Hepatocyte (in vitro differentiated cells): ENCODE measurements at places on chromosomes 11 and 22.

DNA sequence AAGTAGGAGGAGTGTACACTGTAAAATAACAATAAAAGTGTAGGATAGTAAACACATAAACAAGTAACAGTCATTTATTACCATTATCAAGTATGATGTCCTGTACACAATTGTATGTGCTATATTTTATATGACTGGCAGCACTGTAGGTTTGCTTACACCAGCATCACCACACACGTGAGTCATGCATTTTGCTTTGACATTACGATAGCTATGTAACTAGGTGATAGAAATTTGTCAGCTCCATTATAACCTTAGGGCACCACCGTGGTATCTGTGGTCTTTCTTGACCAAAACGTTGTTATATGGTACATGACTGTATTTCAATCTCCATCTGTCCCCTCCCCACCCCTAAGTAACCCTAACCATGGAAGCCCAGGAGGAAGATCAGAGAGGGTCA lies 1.1 kb downstream of the DNAL4 start:
- H3K36me3 ChIP-seq, result no peaks in the 10 kb centered on the region
- H3K27me3 ChIP-seq, result peaks cover under 1% of the 10 kb centered on the region
- H3K27ac ChIP-seq, result peak overlapping the region; percentile 64
- DNase-seq, result no peak

- DNase-seq, result no peak
- H3K4me3 ChIP-seq, result no peak overlapping the region
- H3K27ac ChIP-seq, result no peak overlapping the region
- H3K4me1 ChIP-seq, result no peaks in the 10 kb centered on the region
Observed at GRCh38 chr11:121636081-121636799, 183.5 kb upstream of the SORL1-AS1 start.

GRCh38 chr22:19909350-19910179 lies 32.0 kb upstream of the COMT start:
- no peak overlapping the region for H3K27ac ChIP-seq
- peaks cover 16% of the 10 kb centered on the region for H3K4me1 ChIP-seq
- peaks cover 3% of the 10 kb centered on the region for H3K27me3 ChIP-seq
- peak; percentile 91 for DNase-seq
- no peak overlapping the region for H3K4me3 ChIP-seq
- H3K36me3 ChIP-seq, result no peaks in the 10 kb centered on the region

DNA sequence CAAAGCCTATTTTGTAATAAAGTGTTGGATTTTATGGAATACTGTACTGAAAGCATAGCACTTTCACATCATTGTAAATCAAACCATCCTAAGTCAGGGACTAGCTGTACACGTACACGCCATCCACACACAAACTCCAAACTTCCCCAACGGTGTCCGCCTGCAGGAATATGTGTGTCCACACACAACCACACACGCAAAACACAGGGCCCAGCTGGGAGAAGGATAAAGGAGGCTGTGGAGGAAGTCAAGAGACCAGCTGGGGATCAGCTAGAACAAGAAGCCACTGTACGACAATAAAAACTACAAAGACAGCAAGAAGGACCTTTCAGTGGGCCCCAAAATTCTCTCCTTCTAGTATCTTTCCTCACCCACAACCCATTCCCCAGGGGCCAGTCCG lies 1.6 kb downstream of the TRIM29 start:
- H3K4me3 ChIP-seq, result no peak overlapping the region
- no peak for DNase-seq

- no peak overlapping the region for H3K27ac ChIP-seq
- no peak overlapping the region for H3K4me3 ChIP-seq
- DNase-seq, result no peak
- H3K36me3 ChIP-seq, result no peaks in the 10 kb centered on the region
Observed at GRCh38 chr11:11045156-11045930, 187.5 kb upstream of the ZBED5 start.

DNA sequence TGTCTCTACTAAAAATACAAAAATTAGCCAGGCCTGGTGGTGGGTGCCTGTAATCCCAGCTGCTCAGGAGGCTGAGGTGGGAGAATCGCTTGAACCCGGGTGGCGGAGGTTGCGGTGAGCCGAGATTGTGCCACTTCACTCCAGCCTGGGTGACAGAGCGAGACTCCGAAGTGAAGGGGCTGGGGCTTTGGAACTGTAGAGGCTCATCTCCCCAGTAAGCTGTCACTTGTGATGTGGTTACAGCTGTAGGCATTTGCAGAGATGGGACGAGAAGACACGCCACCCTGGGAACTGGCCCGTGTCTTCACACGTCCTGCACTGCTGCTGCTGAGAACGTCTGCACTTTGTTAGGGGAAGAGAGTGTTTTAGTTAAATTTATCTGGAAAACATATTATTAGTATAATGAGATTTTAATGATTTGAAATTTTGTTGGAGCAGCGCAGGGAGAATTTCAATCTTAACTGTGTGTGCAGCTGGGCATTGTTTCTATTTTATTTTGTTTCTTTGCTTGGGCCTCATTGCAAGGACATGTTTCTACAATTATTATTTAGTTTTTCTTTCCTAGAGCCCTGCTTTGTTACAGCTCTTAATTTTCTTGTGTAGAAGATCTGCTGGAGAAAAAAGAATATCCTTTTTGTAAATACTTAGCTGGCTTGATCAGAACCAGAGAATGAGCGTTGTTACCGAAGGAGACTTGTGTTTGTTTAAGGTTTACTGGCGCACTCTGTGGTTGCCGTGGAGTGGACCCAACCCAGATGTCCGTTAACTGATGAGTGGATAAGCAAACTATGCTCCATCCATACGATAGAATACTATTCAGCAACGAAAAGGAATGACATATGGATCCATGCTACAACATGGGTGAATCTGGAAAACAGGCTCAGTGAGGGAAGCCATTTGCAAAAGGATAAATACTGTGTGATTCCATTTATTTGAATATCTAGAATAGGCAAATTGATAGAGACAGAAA lies 18.4 kb downstream of the PARVB start:
- peaks cover 14% of the 10 kb centered on the region for H3K4me1 ChIP-seq
- no peak for DNase-seq

- no peak overlapping the region for H3K4me3 ChIP-seq
- DNase-seq, result no peak
- no peaks in the 10 kb centered on the region for H3K27me3 ChIP-seq
- H3K4me1 ChIP-seq, result peaks cover 11% of the 10 kb centered on the region
- no peak overlapping the region for H3K27ac ChIP-seq
- H3K36me3 ChIP-seq, result no peaks in the 10 kb centered on the region
Observed at GRCh38 chr11:61912530-61912898, 4.9 kb downstream of the RAB3IL1 start.

GRCh38 chr22:30861688-30862552 lies 106.7 kb downstream of the MORC2 start:
- no peaks in the 10 kb centered on the region for H3K4me1 ChIP-seq
- H3K4me3 ChIP-seq, result no peak overlapping the region
- H3K27me3 ChIP-seq, result no peaks in the 10 kb centered on the region
- no peak overlapping the region for H3K27ac ChIP-seq
- peak; percentile 2 for DNase-seq

DNA sequence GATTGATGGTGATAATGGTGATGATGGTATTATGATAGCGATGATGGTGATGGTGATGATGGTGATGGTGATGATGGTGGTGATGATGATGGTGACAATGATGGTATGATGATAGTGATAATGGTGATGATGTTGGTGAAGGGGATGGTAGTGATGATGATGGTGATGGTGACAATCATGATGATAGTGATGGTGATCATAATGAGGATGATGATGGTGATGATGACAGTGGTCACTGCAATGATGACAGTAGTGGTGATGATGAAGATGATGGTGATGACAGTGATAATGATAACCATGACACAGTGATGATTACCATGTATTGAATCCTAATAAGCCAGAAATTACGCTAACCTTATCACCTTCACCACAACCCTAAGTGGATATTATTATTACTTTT lies 128.2 kb downstream of the SHANK2 start:
- no peaks in the 10 kb centered on the region for H3K36me3 ChIP-seq
- H3K27me3 ChIP-seq, result no peaks in the 10 kb centered on the region
- no peak for DNase-seq

GRCh38 chr11:47148903-47149531 lies 27.7 kb downstream of the ARFGAP2 start:
- H3K4me3 ChIP-seq, result no peak overlapping the region
- no peak for DNase-seq
- H3K4me1 ChIP-seq, result no peaks in the 10 kb centered on the region

DNA sequence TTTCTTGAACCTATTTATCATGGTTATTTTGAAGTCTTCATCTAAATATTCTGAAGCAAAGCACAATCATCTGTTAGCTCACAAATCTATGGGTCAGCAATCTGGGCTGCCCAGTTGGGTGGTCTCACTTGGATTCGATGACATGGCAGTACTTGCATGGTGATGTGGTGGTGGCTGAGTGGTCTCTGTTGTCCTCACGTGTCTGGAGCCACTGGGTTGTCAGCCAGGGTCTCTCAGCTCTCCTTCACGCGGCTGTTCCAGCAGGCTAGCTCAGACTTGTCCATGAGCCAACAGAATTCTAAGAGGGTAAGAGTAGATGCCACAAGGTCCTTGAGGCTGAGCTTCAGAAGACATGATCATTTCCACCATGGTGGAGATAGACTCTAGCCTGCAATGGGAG lies 66.4 kb upstream of the KCNQ1OT1 start:
- H3K27ac ChIP-seq, result no peak overlapping the region
- no peaks in the 10 kb centered on the region for H3K27me3 ChIP-seq
- no peaks in the 10 kb centered on the region for H3K36me3 ChIP-seq
- no peak for DNase-seq
- H3K4me1 ChIP-seq, result no peaks in the 10 kb centered on the region
- H3K4me3 ChIP-seq, result no peak overlapping the region

- no peaks in the 10 kb centered on the region for H3K36me3 ChIP-seq
- H3K27ac ChIP-seq, result no peak overlapping the region
- H3K4me3 ChIP-seq, result no peak overlapping the region
- H3K4me1 ChIP-seq, result no peaks in the 10 kb centered on the region
- no peak for DNase-seq
Observed at GRCh38 chr22:27616033-27616432, 185.5 kb downstream of the MN1 start.

DNA sequence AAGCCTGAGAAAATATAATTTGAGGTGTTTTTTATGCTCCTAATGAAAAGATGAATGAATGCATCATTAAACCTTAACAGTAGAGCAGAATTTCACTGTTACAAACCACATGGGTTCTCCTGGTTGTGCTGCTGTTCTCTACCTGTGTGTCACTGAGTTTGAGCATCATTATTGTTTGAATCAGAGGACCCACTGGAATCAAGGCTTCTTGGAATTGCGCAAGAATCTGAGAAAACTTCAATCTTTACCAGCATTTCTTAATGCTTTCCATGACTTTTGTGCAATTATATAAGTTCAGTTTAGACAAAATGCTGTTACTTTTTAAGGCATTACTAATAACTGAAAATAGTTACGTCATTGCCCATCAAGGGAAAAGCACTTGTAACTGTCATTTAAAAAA lies 18.8 kb upstream of the RBX1 start:
- H3K36me3 ChIP-seq, result no peaks in the 10 kb centered on the region
- H3K4me1 ChIP-seq, result no peaks in the 10 kb centered on the region
- DNase-seq, result no peak
- H3K27me3 ChIP-seq, result no peaks in the 10 kb centered on the region
- H3K27ac ChIP-seq, result no peak overlapping the region

DNA sequence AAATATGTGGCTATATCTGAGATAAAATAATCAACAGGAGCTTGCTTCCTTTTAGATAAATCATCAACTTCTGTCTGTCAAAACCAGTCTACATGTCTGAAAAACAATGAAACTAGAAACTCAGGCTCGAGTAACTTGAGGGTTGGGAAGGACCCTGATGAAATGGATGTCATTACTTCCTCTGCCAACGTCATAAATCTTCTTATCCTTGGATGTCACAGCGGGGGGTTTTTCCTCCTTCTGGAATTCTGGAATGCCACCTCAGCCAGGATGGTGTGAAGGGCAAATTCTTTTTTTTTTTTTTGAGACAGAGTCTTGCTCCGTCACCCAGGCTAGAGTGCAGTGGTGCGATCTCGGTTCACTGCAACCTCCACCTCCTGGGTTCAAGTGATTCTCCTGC lies 13.4 kb downstream of the LGR4 start:
- no peak overlapping the region for H3K4me3 ChIP-seq
- H3K4me1 ChIP-seq, result peaks cover 36% of the 10 kb centered on the region
- no peak overlapping the region for H3K27ac ChIP-seq
- H3K36me3 ChIP-seq, result no peaks in the 10 kb centered on the region

DNA sequence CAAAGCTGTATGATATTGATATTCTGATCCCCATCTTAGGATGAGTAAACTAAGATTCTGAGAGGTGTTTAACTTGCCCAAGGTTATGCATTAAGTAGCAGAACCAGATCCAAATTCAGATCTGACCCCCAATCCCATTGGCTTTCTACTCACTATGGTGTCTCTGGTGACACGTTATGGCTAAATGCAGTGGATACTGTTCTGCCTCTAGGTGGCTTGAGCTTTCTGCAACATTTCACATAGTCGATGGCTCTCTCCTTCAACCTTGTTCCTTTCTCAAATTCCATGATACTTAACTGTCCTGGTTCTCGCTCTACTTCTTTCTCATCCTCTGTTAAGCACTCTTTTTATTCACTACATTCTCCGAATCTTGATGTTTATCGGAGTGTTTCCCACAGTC lies 9.4 kb downstream of the C11orf97 start:
- H3K27ac ChIP-seq, result no peak overlapping the region
- H3K4me3 ChIP-seq, result no peak overlapping the region
- H3K36me3 ChIP-seq, result no peaks in the 10 kb centered on the region

DNA sequence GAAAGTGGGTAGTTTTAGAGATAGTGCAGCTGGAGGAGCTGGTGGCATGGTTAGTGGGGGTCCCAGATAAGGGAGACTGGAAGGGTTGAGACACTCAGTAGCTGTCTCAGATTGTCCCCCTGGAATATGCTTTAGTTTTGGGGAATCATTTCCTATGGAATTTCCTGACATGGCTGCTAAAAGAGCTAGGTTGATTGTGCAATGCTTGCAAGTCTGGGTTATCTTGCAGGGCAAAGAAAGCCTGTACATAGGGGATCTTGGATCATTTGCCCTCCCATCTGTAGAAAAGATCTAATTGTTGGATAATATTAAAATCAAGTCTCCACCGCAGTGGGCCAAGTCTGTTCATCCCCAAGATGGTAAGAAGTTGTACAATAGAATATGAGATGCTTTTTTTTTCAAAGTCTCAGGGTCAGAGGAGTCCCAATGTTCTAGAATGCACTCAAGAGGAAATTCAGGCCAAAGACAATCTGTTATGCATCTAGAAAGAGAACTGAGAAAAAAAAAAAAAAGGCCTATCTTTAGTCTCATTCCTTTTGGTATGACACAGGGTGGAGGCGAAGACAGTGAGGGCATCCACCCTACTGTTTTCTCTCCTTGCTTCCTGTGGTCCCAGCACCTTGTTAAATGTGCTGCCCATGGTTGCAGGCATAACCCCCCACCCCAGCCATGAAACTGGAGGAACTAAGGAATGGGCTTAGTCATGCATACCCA lies 20.2 kb downstream of the MS4A6E start:
- DNase-seq, result no peak
- no peaks in the 10 kb centered on the region for H3K4me1 ChIP-seq

GRCh38 chr11:106625566-106625965 lies 392.7 kb downstream of the GUCY1A2 start:
- H3K27ac ChIP-seq, result no peak overlapping the region
- H3K36me3 ChIP-seq, result no peaks in the 10 kb centered on the region
- H3K27me3 ChIP-seq, result no peaks in the 10 kb centered on the region
- no peaks in the 10 kb centered on the region for H3K4me1 ChIP-seq
